ENCODE measurements at places on chromosomes 11 and 22.

DNA sequence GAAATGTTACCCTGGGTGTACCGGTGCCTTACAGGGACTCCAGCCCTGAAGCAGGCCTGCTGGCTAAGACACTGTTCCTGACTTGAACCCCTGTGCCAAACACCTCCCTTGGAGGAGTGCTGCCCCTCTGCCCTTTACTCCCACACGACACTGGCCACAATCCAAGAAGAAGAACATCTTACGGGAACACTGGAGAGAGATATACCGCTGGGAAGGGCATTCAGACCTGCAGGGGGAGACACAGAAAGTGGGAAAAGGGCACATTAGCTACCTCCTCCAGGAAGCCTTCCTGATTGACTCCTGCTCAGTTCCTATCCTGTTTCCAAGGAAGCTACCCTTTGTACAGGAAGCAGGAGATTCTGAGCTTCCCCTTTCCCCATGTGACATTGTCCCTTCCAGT, 18.7 kb downstream of the TMPRSS13 start:
- DNase-seq = no peak

DNA sequence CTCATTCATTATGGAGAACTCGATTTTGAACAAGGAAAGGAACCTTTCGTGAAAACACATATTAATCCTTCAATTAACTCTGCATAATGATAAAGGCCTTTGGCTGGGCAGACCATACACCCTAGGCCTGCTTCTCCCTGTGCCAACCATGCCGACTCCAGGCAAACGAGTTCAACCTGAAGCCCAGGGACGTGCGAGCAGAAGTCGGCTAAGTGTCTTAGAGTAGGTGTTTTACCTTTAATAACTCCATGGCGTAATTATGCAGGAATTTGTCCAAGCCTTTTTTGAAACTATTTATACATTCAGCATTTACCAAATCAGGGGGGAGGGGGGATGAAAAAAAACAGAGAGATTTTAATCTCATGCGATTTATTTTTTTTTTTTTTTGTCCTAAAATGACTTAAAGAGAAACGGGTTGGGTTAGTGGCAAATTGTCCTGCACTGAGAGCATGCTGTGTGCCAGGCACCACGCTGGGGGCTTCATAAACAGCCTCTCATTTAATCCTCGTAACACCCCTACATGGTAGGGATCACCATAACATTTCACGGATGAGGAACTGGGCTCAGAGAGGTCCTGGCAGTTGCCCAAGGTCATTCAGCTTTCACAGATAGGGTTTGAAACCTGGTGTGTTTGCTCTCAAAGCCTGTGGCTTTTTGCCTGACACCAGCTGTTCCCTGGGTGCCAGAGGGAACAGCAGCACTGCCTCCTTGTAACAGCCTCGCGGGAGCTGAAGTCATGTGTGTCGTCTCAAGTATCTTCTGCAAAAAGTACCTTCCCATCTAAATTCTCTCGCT, 423.9 kb downstream of the MN1 start:
- DNase-seq = no peak

GRCh38 chr11:62402226-62402959, 16.4 kb upstream of the SCGB1A1 start:
- no peak for DNase-seq

DNA sequence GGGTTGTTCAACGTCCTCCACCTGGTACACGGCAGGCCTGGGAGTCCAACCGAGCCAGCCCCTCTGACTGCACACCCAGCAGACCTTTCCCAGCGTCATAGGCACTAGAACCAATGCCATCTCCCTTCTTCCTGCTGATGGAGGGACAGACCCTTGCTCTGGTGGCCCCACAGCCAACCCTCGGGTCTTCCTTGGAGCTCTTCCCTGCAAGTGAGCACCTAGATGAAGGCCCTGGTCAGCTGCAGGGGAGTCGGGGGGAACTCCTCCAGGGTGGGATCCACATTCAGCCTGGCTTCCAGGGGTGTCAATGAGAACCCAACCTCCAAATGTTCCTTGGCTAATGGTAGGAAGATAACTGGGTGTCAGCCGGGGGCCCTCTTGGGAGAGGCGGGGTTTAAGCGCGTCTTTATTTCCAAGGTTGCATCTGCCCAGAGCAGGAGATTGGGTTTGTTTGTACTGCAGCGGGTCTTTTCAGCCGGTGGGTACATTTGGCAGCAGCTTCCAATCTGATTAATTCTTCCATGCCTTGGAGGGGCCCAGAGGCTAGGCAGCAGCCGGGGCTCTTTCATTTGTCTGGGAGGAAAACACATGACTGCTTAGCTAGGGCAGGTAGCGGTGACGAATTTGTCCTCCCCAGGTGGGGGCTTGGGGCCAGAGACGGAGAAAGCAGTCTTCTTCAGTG, 56.0 kb upstream of the SHISAL1 start:
- DNase-seq = no peak

GRCh38 chr22:45210577-45210976, 30.1 kb downstream of the KIAA0930 start:
- no peak for DNase-seq

GRCh38 chr11:18461909-18462308, 6.3 kb downstream of the LDHAL6A start:
- DNase-seq = no peak

- peak; percentile 64 for DNase-seq
Measured at GRCh38 chr11:107493117-107493516, 35.5 kb upstream of the CWF19L2 start.

GRCh38 chr22:34490886-34491285, 570.6 kb upstream of the LARGE1 start:
- DNase-seq = no peak

DNA sequence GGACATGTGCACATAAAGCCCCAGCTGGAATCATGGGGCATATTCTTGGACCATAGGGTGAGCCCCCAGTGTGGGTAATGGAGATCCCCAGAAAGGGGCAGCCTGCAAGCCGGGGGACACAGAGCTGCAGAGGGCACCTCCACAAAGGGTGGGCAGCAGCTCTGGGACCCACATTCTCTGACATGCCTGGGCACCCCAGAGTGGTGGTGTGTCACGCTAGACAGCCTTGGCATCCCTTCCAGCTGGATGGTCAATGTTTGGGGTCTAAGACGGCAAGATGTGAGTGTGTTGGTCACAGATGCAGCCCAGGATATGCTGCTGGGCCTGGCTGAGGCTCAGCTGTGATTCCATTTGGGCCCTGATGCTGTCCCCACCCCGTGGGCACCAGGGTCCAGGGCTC, 9.7 kb downstream of the ADORA2A start:
- DNase-seq = no peak

GRCh38 chr11:47616726-47617416, 22.7 kb upstream of the C1QTNF4 start:
- DNase-seq = peak; percentile 61

- DNase-seq = no peak
Measured at GRCh38 chr22:30241576-30242371, 4.8 kb downstream of the LIF start.

DNA sequence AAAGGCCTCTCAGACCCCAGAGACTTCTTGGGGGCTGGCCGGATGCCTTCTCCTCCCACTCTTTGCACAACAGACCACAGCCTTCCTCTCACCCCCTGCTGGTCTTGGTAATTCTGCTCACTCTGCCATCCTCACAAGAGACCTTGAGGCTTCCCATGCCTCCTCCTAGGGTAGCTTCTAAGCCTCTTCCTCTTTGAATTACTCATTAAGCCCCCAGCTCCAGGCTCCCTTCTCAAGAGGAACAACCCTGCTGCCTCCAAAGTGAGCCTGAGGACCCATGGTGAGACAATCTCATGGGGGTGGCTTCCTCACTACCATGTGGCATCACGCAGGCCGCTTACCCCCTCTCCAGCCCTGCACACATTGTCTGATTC, 184.6 kb upstream of the SYT13 start:
- no peak for DNase-seq

GRCh38 chr11:122170815-122171475, 54.9 kb upstream of the BLID start:
- peak; percentile 73 for DNase-seq

GRCh38 chr11:4433856-4434255, 15.2 kb upstream of the OR52K2 start:
- DNase-seq = peak; percentile 17

GRCh38 chr11:129331217-129331616, 44.4 kb upstream of the BARX2 start:
- DNase-seq = peak; percentile 60

- peak; percentile 44 for DNase-seq
Measured at GRCh38 chr11:23112987-23113886, 253.0 kb upstream of the CCDC179 start.

DNA sequence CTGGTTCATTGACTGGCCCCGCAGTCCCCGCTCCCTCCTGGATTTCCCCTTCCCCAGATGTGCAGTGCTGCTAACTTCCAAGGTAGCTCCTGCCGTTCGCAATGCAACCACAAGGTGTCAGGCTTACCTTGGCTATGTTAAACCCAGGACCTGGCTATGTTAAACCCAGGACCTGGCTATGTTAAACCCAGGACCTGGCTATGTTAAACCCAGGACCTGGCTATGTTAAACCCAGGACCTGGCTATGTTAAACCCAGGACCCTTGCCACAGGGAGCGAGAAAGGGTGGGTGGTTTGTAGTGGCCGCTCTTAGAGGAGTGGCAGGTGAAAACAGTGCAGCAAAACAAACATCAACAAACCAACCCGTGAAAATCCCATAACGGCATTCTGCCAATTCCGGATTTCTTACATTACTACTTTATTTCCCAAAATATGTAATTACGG, 2.9 kb upstream of the ADAMTS8 start:
- peak; percentile 79 for DNase-seq
